ENCODE measurements at places on chromosomes 16 and 17. TPM values are rescaled to one million over a fixed set of nuclear protein-coding genes. Genes with fewer than 3 reads are reported as not detected.

ATXN7L3 gene
- total RNA-seq, result 106 TPM

DNA sequence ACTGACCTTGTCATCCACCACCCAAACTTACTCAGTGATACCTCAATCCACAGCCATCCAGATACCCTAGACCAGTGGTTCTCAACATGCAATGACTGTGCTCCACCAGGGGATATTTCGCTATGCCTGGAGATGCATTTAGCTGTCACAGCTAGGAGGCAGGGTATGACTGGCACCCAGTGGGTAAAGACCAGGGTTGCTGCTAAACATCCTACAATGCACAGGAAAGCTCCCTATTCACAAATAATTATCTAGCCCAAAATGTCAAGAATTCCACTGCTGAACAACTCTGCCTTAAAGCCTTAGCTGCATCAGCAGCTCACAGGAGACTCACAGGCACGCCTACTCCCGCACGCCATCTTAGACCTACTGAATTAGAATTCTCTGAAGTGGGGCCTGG, 212.6 kb downstream of the GRIN2A start:
- DNase-seq, result no peak

FN3K gene
- total RNA-seq, result 14.2 TPM

BCAR1 gene
- 103 TPM for total RNA-seq

TBC1D3D gene
- 2.1 TPM for total RNA-seq

GRCh38 chr17:2705888-2706795, 5.4 kb downstream of the CLUH start:
- DNase-seq, result no peak

- peak; percentile 64 for DNase-seq
Measured at GRCh38 chr17:81867170-81867990, 3.8 kb downstream of the ARHGDIA start.

PDILT gene
- not detected for total RNA-seq

- no peak for DNase-seq
Measured at GRCh38 chr17:68566442-68566738, 34.8 kb downstream of the FAM20A start.

GRCh38 chr16:64159976-64160375, 961.9 kb downstream of the CDH11 start:
- DNase-seq, result no peak

GRCh38 chr17:3590231-3590630, 19.0 kb downstream of the TRPV1 start:
- no peak for DNase-seq

PSMD12 gene
- 73.2 TPM for total RNA-seq

DNA sequence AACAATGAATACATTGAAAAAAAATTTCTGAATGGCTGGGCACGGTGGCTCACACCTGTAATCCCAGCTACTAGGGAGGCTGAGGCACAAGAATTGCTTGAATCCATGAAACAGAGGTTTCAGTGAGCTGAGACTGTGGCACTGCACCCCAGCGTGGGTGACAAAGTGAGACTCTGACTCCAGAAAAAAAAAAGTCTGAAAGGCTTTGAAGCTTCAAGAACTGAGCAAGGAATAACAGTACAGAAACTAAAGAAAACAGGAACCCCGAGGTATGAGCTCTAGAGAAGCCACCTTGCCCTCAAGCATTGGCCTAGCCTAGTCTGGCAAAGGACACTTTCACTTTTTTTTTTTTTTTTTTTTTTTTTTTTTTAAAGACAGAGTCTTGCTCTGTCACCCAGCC, 45.0 kb downstream of the TEX2 start:
- DNase-seq, result no peak

GRCh38 chr16:7257016-7257415, 75.6 kb upstream of the RBFOX1 start:
- DNase-seq, result no peak

GRCh38 chr17:28178800-28179199, 136.3 kb downstream of the NLK start:
- DNase-seq, result no peak

CHST5 gene
- total RNA-seq, result 0.15 TPM

CHTF18 gene
- 98.3 TPM for total RNA-seq

HSBP1 gene
- total RNA-seq, result 219 TPM

BRICD5 gene
- 8.5 TPM for total RNA-seq

DNA sequence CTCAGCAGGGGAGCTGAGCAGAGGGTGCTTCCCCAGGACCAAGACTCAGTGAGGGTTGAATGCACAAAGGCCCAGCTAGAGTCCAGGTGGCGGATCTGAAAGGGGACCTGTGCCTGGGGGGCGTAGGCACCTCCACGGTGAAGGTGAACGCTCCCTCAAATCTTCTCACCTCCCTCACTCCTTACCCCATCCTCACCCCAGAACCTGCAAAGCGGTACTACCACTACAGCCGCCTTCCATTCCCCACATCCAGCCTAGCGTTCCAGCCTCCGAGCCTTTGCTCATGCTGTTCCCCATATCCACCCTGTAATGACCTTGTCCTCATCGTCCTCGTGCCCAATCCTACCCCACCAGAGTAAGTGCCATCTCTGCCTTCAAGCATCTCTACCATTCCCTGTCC, 30.6 kb downstream of the TRPV3 start:
- no peak for DNase-seq

DYNLRB2 gene
- total RNA-seq, result not detected

GRCh38 chr17:75691801-75692626, 24.9 kb downstream of the SAP30BP start:
- DNase-seq, result no peak

TRPV3 gene
- total RNA-seq, result 0.40 TPM

DNA sequence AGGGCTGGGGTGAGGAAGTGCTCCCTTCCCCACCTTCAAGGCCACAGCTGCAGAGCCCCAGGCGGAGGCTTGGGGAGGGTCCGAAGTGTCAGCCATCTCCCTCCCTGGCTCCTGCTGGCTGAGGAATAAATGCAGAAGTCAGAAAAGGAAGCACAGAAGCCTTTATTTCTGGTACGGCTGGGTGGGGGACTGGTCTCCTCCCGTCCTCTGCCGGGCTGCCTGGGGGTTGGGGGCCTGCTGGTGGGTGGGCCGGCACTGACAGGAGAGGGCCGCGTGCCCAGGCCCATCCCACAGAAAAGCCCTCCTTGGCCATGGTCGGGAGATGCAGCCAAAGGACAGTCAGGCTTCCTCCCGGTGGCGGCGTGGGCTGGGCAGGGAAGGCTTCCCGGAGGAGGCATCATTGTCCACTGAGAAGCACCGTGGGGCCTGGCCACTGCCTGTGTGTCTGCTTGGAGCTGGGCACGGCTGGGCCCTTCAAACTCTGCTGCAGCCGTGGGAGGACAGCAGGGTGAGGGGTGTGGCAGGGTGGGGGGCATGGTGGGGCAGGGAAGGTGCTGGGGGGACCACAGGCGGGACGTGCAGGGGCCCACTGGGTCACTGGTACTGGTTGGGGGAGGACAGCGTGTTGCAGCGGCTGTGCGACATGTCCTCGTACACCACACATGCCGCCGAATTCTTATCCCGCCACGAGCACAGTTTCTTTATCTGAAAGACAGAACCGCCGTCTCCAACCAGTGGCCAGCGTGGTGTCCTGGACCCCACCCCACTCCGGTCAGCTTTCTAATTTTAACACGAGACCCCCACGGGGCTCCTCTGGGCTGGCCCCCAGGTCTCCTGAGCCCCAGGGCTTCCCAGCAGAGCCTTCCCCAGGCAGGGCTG, 2.4 kb downstream of the CD7 start:
- no peak for DNase-seq

NECAB2 gene
- 2.0 TPM for total RNA-seq

GRCh38 chr17:34981538-34982241, 1.4 kb downstream of the LIG3 start:
- DNase-seq, result no peak

KRTAP4-3 gene
- not detected for total RNA-seq

- no peak for DNase-seq
Measured at GRCh38 chr16:85710732-85711131, 22.0 kb upstream of the GINS2 start.
